ENCODE measurements at places on chromosomes 2 and 18.

GRCh38 chr2:132403146-132403545 lies 13.5 kb upstream of the GPR39 start:
- DNase-seq: no peak

DNA sequence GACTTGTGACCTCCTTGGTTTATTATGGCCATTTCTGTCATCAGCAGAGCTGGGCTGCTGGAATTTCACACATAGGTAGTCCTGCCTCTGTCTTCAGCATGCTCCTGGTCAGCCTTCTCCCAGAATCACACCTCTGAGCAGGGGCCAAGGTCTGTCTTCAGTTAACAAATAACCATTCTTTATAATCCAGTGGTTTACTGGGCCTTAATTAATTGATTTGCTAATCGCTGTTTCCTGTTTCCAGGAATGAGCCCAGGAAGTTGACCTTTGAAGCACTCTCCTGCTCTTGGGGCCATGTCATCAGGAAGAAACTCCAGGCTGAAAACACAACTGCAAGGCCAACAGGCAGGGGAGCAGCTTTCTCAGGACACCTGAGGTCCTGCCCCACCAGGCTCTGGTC lies 278.5 kb downstream of the SRBD1 start:
- no peak for DNase-seq

- DNase-seq: no peak
These were observed 175.3 kb upstream of the TCF4 start for GRCh38 chr18:55763298-55763697.

DNA sequence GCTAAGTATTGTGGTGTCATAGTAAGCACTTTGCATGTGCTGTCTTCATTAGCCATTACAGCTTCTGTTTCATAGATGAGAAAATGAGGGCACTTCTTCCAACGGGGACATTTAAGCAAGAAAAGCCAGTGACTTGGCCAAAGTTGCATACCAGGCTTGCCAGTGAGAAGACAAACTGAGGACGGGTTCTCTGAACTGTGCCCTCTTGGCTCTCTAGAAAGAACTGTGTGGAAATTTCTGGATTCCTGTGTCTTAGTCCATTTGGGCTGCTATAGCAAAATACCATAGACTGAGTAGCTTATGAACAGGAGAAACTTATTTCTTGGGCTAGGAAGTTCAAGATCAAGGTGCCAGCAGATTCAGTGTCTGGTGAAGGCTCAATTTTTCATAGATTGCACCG lies 13.3 kb downstream of the CTIF start:
- no peak for DNase-seq

- no peak for DNase-seq
These were observed 48.8 kb downstream of the THUMPD2 start for GRCh38 chr2:39730276-39730675.

DNA sequence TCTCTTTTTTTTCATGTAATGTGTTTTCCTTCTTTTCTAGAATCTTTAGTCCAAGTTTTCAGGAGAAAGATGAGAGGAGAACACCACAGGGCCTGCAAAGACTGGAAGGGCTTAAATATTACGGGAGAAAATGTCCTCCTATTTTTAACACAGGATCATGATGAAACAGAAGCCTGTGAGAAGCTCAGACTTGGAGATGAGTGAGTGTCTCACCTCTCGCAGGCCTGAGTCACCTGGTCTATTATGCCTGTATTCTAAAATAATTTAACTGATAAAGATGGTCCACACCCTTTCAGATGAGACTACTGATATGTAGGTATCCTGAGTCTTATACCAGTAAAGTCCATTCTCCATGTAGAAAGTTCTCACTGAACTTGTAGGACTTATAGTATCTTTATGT lies 143.2 kb downstream of the EPHA4 start:
- no peak for DNase-seq

DNA sequence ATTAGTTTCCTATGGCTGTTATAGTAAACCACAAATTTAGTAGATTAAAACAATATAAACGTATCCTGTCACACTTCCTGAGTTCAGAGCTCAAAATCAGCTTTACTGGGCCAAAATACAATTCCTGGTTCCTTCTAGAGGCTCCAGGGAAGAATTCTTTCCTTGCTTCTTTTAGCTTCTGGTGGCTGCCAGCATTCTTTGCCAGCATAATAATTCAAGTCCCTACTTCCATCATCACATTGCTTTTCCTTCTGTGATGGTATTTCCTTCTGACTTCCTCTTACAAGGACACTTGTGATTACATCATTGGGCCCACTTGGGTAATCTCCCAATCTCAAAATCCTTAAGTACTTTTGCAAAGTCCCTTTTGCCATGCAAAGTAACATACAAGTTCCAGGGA lies 40.6 kb downstream of the MOB4 start:
- DNase-seq: no peak

GRCh38 chr2:232980683-232981082 lies 32.4 kb downstream of the NGEF start:
- DNase-seq: no peak

DNA sequence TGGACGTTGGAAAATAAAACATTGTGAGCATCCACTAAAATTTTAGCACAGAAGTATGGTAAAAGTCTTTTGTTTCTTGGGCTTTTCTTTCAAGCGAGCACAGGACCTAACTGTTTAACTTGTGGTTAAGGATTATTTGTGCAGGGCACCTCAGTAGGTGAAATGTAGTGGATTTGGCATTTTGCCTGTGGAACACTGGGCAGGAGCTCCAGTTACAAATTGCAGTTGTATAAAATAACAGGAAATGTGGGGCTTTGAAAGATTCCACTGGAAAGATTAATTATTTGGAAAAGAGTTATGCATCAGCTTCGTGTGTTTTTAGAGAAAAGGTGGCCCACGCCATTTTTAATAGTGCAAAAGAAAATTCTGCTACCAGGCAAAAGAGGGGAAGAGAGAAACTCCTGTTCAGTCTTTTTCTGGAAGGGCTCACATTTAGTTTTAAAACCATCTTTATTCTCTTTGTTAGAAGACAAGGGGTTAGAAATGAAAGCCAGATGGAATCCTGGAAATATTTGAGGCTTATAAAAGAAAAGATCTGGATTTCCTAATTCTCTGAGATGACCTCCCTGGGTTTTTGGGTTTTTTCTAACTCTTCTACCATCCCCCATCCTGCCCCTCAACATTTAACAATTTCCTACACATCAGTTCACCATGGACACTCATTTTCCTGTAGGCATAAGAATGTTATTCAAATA lies 144.3 kb upstream of the SERTAD2 start:
- no peak for DNase-seq

DNA sequence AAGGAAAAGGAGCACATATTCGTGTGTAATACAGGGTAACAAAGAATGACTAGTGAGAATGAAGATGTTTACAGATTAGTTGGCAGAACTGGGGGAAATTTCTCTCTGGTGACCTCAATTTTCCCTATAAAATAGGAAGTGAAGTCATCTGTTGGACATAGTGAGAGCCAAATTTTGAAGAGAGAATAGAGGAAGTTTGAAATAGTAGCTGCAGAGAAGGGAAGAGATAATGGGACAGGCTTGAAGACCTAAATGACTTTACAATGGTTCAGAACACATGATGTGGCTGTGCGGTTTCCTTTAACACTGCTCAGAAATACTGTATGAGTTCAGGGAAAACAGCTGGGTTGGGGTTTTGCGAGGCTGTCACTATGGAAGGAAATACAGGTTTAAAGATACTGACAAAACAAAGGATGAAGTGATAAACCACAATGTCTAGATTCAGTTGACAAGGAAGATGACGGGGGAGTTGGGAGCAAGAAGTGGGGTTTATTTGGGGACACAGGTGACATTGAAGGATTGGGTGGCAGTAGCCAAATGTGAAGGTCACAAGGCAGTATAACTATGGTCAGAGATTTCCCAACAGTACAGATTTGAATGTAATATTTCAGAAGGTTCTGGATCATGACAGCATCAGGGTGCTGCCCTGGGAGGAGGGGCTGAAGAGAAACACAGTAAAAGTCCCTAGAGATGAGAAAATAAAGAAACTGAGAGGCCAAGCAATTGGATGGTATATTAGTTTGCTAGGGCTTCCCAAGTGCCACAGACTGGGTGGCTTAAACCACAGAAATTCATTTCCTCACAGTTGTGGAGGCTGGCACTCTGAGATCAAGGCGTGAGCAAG lies 82.6 kb upstream of the TANK start:
- DNase-seq: peak; percentile 65

DNA sequence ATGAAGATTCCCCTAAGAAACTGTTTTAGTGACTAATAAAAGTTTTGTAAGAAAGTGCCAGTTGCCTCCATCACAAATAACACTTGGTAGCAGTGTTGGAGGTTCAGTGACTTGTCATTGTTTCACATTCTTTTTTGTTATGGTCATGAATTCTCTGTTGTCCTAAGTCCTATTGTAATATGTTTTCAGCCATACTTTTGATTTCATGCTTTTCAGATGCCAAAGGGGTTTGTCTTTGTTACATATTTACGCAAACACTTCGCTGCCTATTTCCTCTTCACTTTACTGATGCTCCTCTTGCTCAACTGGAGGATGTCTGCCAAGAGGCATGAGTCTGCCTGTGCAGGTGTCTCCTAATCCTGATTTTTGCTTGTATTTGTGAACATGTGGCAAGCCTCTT lies 66.6 kb downstream of the PHLPP1 start:
- no peak for DNase-seq

GRCh38 chr18:74402806-74403433 lies 54.2 kb downstream of the DIPK1C start:
- no peak for DNase-seq

GRCh38 chr2:37191253-37191652 lies 2.8 kb upstream of the SULT6B1 start:
- no peak for DNase-seq

DNA sequence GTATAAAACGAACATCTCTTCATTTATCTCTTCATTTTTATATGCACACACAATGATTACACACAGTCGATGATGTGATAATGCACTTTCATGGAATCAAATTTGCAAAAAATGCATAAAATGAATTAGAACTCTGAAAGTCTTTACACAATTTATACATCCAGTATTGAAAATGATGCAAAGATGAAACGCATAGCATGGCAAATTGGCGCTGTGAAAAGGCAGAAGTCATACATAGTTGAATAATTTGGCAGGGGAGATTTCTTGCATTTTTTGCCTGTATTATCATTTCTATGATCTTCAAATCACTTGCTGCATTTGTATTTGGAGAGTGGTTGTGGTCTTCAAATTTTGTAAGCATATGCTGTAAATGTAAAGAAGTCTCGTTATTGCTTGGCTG lies 150.7 kb upstream of the LGALSL start:
- DNase-seq: no peak

DNA sequence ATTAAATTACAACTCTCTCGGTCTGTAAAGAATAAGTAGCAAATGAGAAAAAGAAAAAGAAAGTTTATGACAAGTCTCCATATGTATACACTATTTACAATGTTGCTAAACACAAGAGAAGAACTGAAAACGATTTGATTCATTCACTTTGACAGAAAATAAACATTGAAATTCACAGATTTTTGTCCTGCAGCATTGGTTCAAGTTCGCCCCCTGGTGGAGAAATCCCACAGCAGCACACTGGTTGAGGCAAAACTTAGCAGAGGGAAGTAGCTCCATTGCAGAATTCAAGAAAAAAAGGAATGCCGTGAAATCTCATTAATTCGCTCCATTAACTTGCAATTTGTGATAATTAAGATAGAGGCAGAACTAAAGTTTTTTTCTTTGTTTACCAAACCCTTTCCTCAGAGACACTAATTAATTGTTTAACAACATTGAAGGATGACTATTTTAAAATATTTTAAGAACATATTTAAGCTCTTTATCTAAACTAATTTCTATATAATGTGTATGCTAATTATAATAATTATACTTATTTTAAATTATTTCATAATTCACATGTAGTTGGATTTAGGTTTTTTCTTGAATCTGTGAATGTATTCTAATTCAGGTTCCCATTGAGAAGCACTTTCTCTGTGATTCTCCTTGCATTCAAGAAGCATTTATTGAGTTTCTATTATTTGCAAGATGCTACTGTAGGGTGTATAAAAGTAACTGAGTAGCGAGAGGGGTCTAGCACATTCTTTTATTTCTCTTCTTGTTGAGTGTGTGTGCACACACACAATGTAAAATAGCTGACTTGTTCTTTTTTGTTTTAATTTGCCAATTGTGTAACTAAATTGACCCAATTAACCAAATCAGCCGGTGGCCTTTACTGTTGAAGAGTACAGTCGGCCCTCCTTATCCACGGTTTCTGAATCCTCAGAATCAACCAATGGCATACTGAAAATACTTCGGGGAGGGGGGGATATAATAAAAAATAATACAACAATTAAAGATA lies 74.1 kb downstream of the COL4A3 start:
- DNase-seq: peak; percentile 44

DNA sequence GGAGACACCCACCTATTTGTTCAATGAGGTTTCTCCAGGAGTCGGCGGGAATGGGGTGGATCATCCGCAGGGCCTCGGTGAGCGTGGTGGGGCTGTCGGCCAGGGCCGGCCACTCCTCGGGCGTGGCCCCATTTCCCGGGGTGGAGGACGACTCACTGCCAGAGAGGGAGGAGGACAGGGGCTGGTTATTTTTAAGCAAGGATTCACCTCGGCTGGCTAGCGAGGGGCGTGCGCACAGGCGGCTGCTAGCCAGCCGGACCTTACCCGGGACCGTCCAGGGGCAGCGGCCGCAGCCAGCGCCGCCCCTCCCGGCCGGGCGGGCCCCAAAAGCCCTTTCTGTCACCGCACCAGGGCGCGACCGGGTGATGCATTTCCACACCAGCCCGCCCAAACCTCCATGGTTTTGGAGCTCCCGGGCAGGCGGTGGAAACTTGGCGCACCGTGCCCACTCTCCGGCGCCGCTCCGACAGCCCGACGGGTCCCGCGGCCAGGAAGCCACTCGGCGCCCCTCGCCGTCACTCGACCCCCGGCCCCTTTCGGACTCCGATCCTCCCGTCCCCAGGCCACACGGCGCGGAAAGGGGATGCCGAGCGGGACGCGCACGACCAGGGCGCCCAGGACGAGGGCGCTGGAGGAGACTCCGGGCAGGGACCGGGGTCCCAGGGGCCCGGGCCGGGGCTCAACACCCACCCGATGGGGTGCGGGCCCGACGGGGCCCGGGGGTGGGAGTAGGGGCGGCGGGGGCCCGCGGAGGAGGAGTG lies 57.1 kb downstream of the SNORC start:
- no peak for DNase-seq
